Stimulated activated naive CD8-positive, alpha-beta T cell treated with anti-CD3 and anti-CD28 coated beads, Interleukin-15, Interleukin-2, amounts not matched to agents 100 U/mL and 50 U/mL, for 24 hours (primary cell): ENCODE measurements at places on chromosomes 11 and 22.

DNA sequence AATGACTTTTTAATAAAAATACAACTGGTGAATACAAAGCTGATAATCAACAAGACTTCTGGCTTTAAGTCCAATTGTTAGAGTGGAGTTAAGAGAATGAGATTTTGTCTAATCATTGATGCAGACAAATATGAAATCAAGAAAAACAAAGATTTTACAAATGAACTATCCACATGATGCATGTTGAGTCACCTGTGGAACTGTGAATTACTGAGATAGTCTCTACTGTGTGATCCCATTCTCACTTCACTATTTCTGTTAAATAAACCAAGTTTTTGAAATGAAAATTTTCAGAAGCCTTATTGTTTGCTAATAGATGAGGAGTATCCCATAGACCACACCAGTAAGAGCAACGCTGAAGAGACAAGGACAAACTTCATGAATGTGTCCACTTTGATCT lies 8.4 kb upstream of the CTSC start:
- no peak for DNase-seq

GRCh38 chr11:75814363-75814676 lies 690 bp upstream of the UVRAG start:
- no peak for DNase-seq

- DNase-seq, result no peak
Observed at GRCh38 chr11:120137187-120137610, 714 bp downstream of the TRIM29 start.

DNA sequence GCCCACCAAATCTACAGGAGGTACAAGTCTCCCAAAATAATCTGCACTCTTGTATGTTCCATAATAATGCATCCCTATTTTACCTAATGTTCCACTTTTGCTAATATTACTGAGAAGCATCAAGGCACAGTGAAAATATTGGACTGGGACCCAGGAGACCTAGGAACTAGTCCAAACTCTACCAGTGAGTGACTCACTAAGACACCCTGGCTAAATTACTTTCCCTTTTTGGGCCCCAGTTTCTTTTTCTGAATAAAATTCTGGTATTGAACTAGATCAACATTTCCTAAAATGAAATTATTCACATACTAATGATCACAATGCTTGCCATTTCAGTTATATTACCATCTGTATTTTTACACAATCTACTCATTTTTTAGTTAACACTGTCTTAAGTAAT lies 19.6 kb downstream of the THAP12 start:
- DNase-seq, result no peak

DNA sequence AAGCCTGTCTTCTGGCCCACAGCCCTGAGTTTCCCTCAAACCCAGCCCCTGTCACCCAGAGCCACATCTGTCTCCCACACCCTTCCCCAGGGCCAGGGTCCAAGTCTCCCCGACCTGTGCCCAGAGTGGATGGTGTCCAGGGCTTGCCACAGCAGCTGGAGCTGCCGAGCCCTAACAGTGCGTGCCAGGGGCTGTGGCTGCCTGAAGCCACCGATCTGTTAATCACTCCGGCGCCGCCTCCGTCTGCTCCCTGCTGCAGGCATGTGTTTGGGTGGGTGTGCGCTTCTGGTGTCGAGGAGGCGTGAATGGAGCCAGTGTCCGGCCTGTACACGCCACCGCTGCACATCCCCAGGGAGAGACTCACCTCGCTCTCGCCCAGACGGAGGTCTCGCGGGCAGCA lies 26.1 kb downstream of the SHISAL1 start:
- no peak for DNase-seq

- no peak for DNase-seq
Observed at GRCh38 chr22:38721551-38721950, 15.8 kb downstream of the GTPBP1 start.

DNA sequence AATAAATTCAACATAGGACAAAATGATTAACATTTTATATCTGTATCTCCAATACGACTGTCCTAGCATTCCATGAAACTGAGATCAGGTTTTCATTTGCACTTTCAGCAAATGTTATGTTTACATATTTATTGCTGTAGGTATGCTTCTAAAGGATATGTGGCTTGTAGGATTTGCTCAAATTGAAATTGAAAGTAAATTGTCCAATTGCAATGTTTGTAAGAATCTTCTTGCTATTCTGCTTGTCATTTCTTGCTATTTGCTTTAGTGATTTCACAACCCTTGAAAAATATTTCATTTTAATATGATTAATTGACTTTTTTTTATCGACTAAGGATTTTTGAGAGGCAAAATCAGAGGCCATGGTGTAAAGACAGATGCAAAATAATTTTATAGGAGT lies 904.2 kb upstream of the RAG2 start:
- no peak for DNase-seq

- no peak for DNase-seq
Observed at GRCh38 chr22:19488884-19489843, 9.4 kb downstream of the CDC45 start.

DNA sequence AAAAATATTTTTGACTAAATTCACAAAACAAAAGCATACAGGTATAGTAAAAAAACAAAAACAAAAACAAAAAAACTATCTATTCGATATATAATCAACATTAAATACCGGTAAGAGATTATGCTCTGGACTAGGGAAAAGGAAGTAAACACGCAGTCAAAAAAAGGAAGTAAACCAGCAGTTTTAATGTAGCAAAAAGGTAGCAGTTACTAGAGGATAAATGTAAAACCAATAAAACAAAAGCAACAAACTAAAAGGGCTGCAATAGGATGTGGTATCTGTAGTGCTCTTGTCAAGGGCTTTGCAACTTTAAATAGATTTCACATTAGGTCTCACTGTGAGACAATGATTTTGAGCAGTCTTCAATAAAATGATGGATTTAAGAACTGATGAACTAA lies 2.4 kb downstream of the TRIM22 start:
- no peak for DNase-seq

- DNase-seq, result no peak
Observed at GRCh38 chr11:102936864-102937509, 18.5 kb downstream of the MMP13 start.

GRCh38 chr11:45607995-45608394 lies 57.4 kb downstream of the CHST1 start:
- no peak for DNase-seq

- DNase-seq, result no peak
Observed at GRCh38 chr11:12377824-12378593, 638 bp downstream of the PARVA start.

DNA sequence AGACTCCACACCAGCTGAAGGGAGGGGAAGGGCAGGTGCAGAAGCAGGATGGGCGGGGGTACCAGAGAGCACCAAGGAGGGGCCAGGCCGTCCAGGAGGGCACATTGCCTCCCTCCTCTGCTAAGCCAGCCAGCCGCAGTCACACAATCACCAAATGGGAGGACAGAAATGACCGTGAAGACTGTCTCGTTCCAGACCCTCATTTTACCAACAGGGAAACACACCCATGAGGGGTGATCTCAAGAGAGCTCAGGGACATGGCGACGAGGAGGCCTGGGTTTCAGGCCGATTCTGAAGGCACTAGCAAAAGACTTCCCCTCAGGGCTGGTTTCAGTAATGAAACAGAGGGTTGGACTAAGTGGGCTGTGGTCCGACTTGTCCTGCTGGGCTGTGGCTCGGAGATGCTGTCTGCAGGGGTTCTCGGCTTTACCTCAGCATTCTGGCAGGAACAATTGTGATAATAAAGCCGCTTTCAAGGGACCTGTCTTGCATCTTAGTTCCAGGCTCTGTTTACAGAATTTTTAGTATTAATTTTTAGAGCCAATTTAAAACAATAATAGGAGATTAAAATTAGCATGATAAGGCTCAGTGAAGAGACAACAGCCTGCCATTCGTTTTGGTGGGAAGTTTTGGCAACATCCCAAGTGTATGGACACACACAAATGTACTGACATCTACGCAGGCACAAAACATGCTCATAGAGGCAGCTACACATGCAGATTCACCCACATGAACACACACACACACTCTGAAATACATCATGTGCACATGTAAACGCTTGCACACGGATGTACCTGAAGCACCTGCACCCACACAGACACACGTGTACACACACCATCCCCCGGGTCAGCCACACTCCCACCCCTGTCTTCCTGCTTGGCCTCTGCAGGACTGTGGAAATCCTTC lies 2.0 kb upstream of the B3GAT1 start:
- no peak for DNase-seq

GRCh38 chr11:33633251-33634003 lies 67.2 kb downstream of the C11orf91 start:
- DNase-seq, result no peak

GRCh38 chr11:71391796-71392195 lies 56.4 kb downstream of the DHCR7 start:
- no peak for DNase-seq

DNA sequence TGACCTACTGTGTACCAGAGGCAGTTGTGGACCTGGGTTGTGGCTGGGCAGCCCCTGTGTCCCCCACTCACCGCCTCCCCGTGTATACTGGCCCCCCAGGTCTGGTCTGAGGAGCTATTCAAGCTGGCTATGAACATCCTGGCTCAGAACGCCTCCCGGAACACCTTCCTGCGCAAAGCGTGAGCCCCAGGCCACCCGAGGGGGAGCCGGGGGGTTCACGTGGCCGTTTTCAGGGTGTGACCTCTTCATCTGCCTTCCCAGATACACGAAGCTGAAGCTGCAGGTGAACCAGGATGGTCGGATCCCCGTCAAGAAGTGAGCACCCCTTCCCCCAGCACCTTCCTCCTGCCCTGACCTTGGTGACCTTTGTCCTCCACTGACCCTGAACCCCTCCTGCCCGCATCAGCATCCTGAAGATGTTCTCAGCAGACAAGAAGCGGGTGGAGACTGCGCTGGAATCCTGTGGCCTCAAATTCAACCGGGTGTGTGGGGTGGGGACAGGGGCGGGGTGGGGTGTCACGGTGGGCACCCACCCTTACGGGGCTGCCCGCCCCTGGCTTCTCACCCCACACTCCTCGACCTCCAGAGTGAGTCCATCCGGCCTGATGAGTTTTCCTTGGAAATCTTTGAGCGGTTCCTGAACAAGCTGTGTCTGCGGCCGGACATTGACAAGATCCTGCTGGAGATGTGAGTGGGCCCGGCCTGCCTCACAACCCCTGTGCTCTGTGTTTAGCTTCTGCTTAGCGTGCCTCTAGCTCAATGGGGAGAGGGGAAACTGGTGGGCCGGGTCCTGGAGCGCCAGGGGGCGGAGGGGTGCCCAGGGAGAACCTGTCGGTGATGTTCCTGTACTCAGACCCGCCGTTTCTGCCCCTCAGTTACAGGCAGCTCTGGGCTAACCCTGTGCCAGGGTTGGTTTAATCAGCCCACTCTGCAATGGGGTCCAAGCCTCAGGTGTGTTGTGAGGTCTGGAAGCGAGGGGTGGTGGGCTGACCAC lies 4.1 kb downstream of the PLCB3 start:
- DNase-seq, result no peak

- DNase-seq, result no peak
Observed at GRCh38 chr11:116180806-116181600, 591.8 kb downstream of the BUD13 start.

- DNase-seq, result no peak
Observed at GRCh38 chr11:62680825-62681240, 2.0 kb upstream of the UBXN1 start.

- no peak for DNase-seq
Observed at GRCh38 chr11:122847466-122847865, 9.2 kb downstream of the CRTAM start.

DNA sequence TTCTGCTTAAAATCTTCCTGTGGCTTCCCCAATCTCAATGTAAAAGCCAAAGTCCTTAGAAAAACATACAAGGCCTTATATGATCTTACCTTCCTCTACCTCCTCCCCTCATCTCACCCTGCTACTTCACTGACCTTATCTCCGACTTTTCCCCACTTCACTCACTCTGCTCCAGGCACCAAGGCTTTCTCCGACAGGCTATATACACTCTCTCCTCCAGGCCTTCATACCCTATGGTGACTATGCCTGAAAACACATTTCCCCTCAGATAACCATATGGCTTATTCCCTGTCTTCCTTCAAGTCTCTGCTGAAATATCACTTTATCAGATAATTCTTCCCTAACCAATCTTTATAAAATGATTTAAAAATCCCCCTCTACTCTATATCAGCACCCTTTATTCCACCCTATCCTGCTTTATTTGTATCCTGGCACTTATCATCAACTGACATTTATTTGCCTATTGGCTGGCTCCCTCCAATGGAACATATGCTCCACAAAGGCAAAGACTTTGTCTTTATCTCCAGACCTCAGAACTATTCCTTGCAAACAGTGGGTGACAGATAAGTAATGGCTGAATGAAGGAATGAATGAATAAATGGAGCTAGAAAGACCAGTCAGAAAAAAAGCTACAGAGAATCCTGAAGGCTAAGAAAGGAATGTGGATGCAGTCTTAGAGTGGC lies 52.7 kb downstream of the PAK1 start:
- DNase-seq, result no peak

GRCh38 chr11:35949242-35949641 lies 5.4 kb downstream of the LDLRAD3 start:
- no peak for DNase-seq

DNA sequence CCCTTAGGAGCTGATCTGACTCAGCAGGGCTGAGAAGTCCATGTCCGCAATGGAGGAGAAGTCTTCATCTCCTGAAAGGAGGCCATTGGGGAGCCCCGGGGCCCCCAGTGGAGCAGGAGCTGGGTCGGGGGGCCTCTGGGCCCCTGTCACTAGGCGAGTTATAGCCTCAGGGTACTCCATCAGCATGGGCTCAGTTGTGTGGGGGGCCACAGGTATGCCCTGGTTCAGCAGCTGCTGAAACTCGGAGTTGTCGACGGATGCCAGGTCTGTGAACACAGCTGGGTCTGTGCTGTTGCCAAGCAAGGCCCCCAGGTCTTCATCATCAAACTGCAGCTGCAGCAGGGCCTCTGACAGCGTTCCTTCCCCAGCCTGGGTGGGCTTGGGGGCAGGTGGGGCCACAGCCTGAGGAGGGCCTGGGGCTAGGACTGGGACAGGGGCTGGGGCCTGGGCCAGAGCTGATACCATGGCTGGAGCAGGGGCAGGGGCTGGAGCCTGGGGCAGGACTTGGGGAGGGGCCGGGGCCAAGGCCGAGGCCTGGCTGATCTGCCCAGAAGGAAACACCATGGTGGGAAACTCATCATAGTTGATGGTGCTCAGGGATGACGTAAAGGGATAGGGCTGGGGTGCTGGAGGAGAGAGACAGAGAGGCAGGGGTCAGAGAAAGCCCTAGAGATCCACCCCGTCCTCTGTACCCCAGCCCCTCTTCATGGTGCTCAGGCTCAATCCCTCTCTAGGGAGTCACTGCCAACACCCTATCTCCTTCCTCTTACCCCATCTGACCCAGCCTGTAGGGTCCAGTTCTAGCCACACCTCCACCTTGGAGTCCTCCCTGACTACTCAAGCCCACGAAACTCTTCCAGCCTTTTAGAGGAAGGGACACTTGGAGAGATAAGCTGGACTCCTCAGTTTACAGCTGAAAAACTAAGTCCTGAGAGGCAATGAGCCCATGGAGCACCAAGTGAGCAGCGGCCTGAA lies 8.1 kb downstream of the RELA start:
- DNase-seq, result no peak

GRCh38 chr11:2791139-2791520 lies 91.3 kb upstream of the KCNQ1OT1 start:
- no peak for DNase-seq

- no peak for DNase-seq
Observed at GRCh38 chr11:14746857-14747395, 103.3 kb downstream of the PDE3B start.
